ENCODE measurements at places on chromosomes 7 and 10.
A peak's percentile ranks its signal among the peaks of the same experiment; 100 is the strongest.

DNA sequence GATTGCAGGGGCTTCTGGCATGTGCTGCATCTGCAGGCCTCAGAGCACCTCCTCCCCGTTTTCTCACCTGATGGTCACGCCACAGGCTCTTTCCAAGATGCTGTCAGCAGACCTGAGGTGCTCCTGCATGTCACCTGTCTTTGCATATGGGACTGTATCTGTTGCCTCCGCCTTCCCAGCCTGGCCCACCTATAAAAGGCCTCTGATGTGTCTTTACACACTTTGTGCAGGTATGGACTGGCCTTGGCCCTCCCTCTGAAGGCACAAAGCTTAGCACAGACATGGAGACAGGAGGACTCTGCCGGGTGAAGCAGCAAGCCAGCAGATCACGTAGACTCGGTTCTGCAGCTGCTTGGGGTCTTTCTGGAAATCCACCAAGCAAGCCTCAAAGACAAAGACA is 220.9 kb upstream of the PPP2R2D start:
- no peak for DNase-seq

DNA sequence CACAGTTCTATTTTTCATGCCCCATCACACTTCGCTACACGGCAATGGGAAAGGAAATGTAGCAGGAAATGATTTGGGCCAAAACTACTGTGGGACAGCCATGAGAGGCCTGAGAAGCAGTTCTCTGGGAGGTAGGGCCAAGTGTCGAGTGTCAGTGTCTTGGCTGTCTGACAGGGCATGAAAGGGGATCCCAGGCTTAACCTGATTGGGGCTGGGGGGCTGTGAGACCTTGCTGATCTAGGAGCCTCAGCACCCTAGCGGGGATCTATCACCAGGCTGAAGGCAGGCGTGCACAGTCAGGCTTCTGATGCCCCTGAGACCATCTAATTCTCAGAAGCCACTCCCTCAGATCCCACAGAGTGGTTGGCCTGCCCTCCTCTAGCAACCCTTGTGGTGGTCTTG is 58.2 kb upstream of the SLC25A13 start:
- DNase-seq: no peak

DNA sequence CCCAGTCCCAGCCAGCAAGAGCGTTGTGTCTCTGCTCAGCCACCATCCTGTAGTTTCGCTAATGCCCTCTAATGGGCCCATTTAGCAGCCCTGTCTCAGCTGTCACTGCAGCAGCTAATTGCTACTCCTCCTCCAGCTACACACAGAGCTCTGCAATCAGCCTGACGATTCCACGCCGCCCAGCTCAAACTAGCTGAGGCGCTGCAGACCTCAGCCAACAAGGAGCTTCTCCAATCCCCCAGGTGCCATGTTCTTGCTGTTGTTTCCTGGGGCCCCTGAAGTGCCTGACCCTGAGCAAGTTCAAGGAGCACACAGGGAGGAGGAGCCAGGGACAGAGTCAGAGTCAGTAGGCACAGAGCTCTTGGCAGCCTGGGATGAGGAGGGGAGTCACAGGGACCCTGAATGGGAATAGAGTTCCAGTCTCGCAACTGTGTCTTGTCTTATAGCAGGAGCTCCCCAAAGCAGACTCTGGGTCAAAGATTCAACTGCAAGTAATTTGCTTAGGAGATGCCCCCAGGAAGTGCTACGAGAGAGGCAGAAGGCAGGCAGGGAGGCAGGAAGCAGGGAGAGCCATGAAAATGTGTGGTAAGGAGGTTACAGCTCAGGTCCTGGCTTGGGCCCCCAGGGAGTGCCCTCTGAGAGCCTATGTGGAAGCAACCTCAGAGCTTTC is 135.8 kb upstream of the UNC5B start:
- DNase-seq: no peak

DNA sequence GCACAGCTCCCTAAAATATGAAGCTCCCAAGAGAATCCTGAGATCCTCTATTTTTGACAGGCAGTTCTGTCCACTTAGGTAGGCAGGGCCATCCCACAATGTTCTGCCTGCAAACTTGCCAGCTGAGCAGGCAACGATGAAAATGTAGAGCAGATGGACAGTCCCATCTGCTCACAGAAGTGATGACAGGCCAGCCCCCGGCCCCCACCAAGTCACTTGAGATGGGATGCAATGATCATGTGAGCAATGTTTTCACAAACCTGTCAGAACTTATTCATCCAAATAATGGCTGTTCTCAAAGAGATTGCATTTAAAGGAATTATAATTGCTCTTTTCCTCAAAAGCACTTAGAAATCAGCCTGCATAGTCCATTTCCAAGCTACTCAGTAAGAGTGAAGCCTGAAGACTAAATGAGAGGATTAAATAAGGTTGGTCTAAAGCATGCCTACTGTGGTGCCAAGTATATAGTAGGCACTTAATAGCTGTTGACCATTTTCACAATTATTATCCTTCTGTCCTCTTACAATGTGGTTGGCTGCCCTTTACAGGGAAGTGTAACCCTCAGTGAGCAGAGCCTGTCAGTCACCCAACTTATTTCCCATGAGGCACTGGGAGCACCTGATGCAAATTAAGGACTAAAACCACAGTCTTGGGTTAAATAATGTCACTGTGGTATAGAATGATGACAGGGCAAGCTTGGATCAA is 301.2 kb downstream of the FGFR2 start:
- no peak for DNase-seq

DNA sequence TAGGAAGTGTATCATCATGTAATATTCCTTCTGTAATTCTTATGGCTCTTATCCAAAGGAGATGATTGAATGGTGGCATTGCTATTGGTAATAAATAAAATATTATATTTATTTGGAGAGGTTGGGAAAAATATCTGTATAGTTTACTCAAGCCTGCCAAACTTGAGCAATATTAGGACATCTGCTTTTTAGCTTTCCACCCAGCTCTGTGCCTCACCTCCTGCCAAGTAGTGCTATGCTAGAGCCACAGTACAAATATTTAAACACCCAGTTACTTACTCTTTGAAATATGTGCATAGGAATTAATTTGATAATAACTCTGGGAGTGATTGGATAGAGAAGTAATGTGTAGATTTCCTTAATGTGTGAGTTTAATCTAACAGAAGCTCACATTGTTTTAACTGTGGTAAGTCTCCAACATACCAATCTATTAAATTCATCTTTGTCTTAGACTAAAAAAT is 129.2 kb downstream of the BBS9 start:
- peak; percentile 36 for DNase-seq

GRCh38 chr10:13395540-13395939 is 47.4 kb upstream of the SEPHS1 start:
- DNase-seq: no peak

- DNase-seq: no peak
Observed at GRCh38 chr7:115883629-115884028, 146.9 kb downstream of the TFEC start.

- DNase-seq: no peak
Observed at GRCh38 chr7:140423501-140423900, 19.6 kb downstream of the RAB19 start.

GRCh38 chr10:103795634-103796270 is 59.6 kb downstream of the SH3PXD2A start:
- peak; percentile 55 for DNase-seq

DNA sequence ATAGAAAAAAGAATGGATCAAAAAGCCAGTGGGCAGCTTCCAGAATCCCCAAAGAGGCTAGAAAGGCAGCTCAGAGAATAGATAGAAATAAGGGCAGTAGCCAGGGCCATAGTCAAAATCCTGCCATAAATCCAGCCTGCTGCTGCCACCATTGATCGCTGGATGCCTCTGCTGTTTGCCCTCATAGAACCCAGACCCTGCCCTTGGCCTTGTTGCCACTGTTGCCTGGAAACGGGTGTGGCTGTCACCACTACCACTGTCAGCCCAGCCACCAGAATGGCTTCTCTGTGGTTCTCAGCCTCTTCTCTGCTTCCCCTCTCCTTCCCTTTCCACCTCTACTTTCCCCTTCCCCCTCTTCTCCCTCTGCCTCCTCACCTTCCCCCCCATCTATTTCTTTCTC is 57.8 kb downstream of the HHEX start:
- no peak for DNase-seq

DNA sequence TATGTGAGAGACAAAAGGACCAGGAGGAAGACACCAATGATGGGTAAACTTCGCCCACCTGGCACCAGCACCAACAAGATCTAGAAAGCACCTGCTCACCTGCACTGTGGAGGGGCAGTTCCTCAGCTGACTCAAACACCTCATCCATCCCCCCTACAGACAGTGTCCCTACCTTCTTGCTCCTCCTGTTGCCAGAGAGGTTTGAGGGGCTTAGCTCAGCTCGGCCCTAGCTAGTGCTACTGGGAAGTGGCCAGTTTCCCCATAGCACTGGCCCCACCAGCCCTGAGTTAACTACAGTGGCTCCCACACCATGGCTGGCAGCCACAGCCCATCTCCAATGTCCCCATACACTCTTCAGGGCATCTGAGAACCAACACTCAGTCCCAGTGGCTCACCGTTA is 70.8 kb downstream of the GRID1 start:
- no peak for DNase-seq

GRCh38 chr7:89265631-89266030 is 470.1 kb upstream of the TEX47 start:
- DNase-seq: no peak

GRCh38 chr10:124588736-124589490 is 127.3 kb downstream of the LHPP start:
- peak; percentile 13 for DNase-seq

DNA sequence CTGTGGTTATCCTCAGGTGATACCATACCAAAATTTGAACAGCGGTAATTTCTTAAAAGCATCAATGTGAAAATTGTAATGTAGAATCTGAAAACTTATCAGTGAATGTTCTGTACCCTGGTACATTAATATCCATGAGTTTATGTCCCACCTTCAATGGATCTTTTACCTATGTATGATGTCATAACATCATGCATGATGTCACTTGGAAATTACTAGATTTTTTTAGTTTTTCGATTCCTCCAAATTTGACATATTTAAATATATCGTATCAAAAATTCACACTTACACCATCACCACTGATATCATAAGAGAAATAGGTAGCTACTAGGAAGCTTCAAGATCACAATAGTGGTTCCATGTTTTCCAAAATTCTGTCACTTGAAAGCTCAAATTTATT is 95.0 kb upstream of the AKR1E2 start:
- DNase-seq: no peak

DNA sequence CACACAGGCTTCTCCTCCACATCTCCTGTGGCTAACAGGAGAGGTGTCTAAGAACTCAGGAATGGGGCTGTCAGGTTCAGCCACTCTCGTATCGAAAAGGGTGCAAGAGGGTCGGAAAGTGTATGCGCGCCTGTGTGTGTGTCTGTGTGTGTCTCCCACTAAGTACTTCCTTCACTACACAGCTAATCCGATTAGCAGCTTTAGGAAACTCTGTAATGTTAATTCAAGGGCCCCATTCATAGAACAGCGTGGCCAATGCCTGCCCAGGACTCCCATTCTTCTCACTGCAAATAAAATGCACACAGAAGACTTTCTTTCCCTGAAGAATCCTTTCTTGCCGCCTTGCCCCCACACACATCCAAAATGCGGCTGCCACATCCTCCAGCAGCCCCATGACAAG is 39.9 kb downstream of the TLL2 start:
- no peak for DNase-seq

GRCh38 chr7:16822029-16822428 is 17.2 kb upstream of the AGR2 start:
- no peak for DNase-seq

GRCh38 chr7:139072796-139073195 is 36.7 kb downstream of the ZC3HAV1 start:
- no peak for DNase-seq

- peak; percentile 10 for DNase-seq
Observed at GRCh38 chr7:53811555-53812079, 730.6 kb upstream of the VSTM2A start.

DNA sequence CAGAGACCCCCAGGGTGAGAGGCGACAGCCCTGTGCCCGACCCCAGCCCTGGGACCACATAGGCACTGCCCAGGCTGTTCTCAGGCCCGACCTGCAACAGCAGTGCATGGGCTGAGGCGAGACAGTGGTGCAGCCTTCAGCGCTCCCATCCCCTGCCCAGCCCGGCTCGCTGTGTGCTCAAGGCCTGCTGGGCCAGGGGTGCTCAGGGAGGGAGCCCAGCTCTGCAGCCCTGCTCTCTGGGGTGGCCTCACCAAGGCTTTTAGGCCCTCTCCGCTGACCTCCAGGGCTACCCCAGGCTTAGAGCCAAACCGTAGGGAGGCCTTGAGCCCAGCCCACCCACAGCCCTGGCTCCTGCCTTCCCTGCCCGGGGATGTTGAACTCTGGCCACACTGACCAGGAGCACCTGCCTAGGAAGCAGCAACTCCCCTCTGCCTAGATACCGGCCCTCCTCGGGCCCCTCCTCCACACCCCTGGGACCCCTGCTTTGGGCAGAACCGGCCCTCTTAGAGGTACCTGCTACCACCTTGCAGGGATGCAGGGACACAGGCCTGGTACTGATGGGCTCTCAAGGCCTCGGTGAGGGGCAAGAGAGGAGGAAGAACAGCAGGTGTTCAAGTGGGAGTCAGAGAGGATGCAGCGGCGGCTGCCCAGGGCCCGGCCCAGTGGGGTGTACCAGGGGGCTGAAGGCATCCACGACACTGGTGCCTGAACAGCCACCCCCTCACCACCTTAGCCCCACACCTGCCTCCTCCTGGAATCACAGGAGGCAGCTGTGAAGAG is 231.5 kb downstream of the ELFN1 start:
- no peak for DNase-seq

GRCh38 chr7:19145434-19146115 is 354 bp upstream of the FERD3L start:
- no peak for DNase-seq

DNA sequence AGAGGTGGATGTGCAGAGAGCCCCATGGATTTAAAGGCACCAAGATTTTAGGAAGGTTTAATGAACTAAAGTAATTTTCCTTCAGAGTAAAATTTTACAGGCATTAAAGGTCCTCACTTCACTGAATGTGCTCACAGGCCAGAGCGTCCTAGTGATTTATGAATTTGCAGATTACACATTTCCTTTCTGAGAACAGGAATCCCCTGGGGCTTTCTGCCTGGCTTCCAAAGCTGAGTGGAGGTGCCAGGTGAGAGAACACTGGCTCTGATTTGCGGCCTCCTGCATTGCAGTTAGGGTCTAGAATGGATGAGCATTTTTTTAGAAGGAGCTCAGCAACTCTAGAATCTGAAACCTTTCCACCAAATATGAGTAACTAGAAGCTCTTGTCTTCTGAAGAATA is 194.3 kb downstream of the SORCS3 start:
- DNase-seq: no peak

DNA sequence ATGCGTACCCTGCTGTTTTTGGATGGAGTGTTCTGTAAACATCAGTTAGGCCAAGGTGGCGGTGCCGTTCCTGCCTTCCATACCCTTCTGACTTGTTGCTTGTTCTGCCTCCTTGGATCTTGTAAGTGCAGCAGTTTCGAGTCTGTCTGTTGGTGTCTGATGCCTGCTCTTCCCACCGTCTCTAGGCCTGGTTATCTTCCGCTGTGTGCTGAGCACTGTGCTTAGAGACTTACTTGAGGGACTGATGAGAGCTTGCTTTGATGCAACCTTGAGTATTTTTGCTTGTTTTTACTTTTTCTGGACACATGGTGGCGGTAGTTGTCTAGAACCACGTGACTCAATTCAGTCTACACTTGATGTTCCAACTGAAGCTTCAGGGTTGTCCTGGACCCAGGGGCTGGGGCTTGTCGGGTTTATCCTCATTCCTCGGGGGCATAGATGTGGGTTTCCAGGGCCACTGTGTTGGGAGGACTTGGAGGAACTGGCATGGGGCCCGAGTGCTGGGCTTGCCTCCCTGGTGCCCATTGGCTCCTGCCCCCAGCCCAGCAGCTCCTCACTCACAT is 14.4 kb upstream of the SPRN start:
- DNase-seq: no peak
